ENCODE measurements at places on chromosomes 1 and 21.

GRCh38 chr21:43632373-43632905, 26.8 kb downstream of the HSF2BP start:
- DNase-seq: no peak

DNA sequence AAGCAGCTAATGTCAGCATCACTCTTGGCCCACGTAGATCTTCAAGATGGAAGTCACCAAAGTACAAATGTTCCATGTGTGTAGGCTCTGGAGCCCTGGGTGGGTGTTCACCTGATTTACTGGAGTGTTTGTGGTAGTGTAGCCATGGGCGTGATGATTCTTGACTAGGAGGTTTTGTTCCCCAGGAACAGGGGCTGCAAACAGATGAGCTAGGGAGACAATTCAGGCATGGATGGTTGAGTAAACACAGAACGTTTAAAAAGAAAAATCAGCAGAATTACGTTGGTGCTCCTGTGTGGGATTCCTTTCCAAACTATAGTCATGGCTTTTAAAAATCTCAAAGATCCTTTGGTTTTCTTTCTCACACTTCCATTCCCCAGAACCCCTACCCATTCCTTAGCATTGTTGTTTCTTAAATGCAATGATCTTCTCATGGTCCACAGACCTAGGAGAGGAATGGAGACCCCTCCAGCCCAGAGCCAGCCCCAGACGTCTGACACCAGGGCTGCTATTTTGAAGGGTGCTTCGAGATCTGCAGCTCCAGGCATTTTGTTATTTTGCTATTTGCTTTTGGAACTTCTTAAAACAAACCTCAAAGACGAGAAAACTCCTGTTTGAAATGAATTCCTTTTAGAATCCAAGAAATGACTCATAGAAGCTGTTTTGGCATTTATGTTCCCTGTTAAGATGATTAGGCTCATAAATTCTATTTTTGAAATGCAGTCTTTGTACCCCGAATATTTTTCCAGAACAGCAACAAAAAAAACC, 115.1 kb downstream of the ETS2 start:
- DNase-seq: no peak

GRCh38 chr1:210830034-210831028, 303.6 kb downstream of the KCNH1 start:
- DNase-seq: no peak

DNA sequence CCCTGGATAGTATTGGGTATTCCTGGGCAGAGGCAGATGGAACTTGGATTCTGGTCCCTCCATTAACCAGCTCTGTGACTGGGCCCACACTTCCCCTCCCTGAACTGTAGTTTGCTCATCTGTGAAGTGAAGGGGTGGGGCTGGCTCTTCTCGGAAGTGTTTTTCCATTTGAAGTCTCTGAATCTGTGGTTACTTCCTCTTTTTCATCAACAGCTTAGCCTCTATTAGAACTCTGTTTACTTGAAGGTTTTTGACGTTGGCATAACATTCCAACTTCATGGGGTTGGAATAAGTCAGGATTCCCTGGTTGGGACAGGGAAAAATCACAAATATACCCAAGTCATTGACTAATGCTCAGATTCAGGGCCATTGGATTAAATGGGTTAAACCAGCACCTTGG, 3.6 kb downstream of the KIAA0040 start:
- peak; percentile 79 for DNase-seq

GRCh38 chr1:39268906-39269305, 64.4 kb downstream of the MACF1 start:
- no peak for DNase-seq

DNA sequence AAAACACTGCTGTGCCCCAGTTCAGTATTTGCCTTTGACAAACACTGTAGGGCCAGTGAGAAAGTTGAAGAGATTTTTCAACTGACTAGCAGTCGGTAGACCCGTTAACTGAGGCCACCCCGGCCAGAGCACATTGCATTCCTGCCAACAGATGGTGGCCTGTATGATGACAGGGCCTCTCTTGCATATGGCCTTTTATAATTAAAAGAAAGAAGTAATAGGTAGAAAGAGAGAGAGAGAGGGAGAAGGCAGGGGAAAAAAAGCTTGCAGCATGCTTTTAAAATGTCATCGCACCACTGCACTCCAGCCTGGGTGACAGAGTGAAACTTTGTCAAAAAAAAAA, 4.7 kb upstream of the C1orf174 start:
- DNase-seq: no peak

DNA sequence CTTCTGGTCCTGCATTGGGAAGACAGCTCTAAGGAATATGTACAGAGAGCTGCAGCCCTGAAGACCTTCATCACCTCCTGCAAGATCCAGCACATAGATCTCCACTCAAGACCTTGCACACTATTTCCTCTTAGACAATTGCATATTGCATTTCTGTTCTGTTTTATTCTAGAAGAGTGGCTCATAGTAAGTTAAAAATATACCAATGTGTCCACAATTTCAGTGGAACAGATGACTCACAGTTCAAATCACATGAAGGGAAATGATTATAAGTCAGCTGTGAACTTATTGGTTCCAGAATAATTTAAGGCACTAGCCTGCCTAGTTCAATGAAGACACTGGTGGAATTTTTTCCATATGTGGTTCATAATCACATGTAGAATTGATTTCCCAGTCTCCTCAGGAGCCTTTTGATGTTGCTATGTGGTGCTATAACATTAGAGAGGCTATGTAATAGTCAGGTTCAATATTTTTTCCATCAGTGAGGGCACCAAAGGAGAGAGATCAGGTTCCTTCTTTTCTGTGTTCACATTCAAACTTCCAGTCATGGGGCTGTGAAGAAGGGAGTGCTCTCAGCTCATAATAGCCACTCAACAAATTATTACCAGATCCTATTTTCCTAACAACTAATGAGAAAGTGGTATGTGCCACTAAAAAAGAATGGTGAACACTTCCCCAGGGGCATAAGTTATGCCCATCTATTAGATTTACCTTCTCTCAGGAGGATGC, 9.8 kb upstream of the AK5 start:
- DNase-seq: no peak

DNA sequence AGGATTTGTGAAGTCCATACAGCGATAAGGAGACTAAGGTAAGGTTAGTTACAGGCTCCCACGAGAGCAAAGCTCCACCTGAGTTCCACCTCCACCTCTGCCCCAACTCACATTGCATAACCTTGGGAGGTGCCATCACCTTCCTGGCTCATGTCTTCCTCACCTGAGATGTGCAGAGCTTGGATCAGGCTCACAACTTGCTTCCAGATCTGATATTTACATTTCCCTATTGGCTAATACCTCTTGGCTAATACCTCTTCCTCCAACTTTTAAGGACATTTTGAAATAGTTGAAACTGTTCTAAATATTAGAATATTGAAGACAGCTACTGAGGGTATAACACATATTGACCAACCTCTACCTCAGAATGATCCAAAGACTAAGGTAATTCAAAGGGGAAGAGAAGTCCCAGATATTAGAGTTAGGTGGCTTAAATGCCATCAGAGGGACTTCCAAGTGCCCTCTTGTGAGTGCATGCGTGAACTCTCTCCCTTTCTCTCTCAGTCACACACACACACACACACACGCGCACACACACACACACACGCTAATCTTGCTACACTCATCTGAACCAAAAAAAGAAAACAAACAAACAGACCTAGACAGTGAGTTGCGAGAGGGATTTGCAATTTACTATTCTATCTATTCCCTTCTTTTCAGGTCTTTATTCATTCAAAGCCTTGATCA, 134.3 kb downstream of the PLPP3 start:
- DNase-seq: no peak

GRCh38 chr1:236204039-236204438, 61.7 kb downstream of the GPR137B start:
- DNase-seq: no peak

- no peak for DNase-seq
Observed at GRCh38 chr1:224541901-224542630, 74.1 kb upstream of the CNIH3 start.

DNA sequence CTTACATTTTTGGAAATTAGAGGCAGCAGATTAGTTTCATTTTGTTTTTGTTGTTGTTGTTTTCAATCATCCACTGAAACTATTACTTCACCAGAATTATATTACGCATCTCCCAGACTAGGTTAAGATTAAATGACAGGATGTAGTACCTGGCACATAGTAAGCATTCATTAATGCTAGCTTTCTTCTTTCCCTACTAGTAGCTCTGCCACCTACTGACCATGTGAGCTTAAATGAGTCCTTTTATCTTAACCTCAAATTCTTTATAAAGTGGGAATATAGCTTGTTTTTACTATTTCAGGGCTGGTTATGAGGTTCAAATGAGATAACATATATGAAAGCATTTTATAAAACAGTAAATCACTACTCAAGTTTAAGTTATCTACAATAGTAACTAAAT, 10.2 kb upstream of the ASPM start:
- DNase-seq: no peak

DNA sequence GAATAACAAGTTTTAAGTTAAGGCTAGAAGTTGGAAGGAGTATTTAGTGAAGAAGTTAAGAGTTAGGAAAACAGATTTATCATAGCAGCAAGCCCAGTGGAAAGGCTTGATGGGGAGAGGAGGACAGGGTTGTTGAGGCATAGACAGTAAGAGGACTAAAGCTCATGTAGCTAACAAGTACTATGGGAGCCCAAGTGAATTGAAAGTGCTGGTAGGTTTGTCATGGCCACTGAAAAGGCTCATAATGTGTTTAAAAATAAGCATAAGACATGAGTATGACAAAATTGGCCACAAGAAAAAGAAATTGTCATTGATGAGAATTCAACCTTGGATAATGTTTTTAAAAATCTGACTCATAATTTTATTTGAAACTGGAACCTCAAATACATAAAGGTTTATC, 49.2 kb upstream of the CRB1 start:
- DNase-seq: no peak

DNA sequence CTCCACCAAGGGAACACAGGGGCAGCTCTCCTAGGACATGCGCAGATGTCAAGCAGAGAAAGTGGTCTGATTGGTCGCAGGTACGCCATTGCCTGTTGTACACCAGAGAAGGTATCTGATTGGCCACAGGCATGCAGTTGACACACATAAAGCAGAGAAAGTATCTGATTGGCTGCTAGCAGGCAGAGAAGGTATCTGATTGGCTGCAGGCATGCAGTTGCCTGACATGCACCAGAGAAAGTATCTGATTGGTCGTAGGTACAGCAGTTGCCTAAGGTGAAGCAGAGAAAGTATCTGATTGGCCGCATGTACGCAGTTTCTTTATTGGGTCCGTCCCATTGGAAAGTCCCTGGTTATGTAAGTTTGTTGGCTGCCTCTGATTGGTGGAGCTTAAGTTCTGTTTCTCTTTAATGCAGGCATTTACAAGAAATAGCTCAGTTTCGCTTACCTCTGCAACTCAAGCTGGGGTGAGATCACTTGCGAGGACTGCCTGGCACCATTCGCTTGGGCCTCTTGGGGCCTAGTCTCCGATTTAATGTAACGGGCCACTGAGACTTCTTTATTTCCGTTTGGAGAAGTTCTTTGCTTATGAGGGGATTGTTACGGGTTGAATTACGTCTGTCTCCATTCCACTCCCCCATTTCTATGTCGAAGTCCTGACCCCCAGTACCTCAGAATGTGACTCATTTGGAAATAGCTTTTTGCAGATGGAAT, 74.2 kb downstream of the SIK1 start:
- peak; percentile 71 for DNase-seq

DNA sequence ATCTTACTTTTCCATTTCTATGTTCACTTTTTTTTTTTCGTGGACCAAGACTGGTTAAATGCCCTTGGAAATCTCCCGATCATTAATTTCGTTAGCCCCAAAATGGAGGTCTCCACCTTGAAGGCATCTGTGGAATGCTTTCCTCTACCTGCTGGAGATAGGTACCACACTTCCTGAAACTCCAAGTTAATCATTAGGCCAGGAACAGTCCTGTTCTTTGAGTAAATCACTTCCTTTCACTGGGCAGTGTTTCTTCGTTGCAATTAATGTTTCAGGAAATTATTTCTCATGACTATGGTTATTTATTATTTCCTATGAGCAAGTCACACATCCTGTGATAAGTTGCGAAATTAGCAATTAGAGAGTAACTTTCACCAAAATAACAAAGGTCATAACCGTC, 225.2 kb upstream of the LYPLAL1 start:
- DNase-seq: no peak

- peak; percentile 12 for DNase-seq
Observed at GRCh38 chr21:45525910-45526306, 16.3 kb downstream of the SLC19A1 start.

GRCh38 chr1:235169986-235170385, 8.9 kb upstream of the RBM34 start:
- no peak for DNase-seq

GRCh38 chr1:230332575-230333066, 93.5 kb downstream of the PGBD5 start:
- no peak for DNase-seq

DNA sequence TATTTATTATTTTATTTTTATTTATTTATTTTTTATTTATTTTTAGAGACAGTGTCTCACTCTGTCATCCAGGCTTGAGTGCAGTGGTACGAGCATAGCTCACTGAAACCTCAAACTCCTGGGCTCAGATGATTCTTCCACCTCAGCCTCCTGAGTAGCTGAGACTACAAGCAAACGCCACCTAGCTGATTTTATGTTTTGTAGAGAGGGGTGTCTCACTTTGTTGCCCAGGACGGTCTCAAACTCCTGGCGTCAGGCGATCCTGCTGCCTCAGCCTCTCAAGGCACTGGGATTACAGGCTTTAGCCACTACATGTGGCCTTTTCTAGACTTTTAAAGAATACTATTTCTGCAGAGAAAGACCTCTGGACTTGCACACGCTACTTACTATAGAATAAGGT, 61.3 kb upstream of the C1orf53 start:
- no peak for DNase-seq

GRCh38 chr1:94236013-94236491, 1.3 kb downstream of the ARHGAP29 start:
- no peak for DNase-seq

DNA sequence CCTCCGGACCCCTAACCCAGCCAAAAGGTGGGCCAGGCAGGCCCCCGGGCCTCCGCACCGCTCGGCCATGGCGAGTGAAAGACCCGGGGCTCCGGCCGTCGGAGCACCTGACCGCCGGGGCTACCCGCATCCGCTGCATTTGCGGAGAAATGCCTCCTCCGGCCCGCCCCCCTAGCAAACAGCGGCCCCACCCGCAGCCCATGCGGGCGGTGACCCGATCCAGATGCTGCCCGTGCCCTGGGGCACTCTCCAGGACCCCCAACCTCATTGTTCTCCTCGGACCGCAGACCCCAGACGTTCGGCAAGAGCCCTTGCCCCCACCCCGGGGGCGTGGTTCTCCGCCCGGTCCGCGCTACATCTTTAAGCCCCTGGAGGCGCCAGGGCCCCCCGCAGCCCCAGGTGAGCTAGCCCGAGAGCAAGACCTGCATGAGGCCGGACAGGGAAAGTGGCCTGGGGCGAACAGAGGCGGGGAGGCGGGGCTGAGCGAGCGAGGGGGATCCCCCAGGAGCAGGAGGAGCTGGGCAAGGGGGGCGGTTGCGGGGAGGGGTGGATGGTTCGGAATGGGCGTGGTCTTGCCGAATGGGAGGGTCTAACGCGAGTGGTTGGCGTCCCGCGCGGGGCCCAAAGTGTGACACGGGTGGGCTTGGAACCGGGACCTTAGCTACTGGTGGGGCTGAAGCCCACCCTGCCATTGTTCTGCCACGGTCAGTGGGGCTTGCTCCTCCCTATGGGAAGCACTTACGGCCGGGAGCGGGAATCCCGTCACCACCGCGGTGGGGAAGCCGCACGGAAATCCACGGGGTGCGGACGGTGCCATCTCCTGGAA, 6.3 kb upstream of the CRYBG2 start:
- DNase-seq: peak; percentile 62
